ENCODE measurements at places on chromosomes 11 and 22. TPM values are rescaled to one million over a fixed set of nuclear protein-coding genes. Genes with fewer than 3 reads are reported as not detected.
A peak's percentile ranks its signal among the peaks of the same experiment; 100 is the strongest.

DNA sequence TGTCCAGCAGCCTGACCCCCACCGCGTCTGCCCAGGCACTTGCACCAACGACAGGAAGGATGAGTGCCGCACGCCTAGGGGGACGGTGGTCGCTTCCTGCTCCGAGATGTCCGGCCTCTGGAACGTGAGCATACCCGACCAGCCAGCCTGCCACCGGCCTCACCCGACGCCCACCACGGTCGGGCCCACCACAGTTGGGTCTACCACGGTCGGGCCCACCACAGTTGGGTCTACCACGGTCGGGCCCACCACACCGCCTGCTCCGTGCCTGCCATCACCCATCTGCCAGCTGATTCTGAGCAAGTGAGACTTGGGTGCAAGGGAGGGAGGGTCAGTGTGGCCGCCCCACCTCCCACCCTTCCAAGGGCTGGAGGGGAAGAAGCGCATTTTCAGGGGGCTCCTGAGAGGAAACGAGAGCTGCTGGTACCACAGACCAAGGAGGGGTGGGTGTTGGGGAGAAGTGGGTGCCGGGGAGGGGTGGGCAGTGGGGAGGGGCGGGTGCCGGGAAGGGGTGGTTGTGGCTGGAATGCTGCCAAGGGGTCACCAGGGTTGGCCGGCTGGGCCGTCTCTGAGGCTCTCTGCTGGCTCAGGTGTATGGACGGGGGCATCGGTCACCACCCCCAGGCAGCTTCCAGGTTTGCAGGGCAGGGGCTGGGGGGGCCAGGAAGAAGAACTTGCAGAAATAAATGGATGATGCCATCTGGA lies 27.7 kb upstream of the MUC5B start:
- DNase-seq = no peak

DNA sequence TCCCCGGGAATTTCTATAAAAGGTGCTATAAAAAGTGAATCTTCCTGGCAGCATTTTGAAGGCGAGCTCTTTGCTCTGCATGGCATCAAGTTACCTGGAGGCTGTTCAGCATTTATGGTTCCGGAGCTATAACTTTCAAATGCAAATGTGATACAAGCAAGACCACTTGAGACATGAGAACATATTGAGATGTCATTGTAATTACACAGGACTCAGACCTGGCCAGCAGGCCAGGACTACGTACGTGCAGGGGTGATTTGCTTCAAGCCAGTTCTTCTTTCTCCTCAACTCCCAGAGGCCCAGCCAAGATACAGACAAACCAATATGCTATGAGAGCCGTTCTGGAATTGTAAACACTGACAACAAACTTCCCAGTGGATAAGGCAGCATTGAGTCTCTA lies 227.4 kb upstream of the FAT3 start:
- no peak for DNase-seq

DNA sequence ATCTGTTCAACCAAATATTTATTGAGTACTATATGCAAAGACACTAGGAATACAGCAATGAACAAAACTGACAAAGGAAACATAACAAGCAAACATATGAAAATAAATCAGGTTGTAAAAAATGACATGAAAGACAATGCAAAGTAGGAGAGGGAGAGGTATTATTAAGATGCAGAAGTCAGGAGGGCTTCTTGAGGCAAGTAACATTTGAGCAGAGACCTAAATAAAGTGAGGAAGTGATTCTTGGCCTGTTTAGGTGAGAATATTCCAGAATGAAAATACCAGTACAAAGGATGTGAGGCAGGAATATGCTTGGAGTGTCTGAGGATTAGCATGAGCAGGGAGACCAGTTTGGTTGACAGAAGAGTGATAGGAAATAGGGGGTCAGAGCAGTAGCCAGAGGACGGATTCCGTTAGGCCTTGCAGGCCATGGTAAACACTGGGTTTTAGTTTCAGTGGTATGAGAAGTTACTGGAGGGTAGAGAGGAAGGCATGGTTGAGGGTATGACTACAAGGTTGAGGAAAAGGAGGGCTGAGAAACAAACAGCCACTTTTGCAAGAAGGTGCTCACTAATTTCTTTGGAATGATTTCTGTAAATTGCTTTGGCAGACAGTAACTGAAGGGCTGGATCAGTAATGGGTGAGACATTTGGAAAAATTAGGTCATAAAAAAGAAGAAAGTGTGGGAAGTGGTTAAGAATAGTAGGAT lies 191.9 kb downstream of the SWAP70 start:
- no peak for DNase-seq

DNA sequence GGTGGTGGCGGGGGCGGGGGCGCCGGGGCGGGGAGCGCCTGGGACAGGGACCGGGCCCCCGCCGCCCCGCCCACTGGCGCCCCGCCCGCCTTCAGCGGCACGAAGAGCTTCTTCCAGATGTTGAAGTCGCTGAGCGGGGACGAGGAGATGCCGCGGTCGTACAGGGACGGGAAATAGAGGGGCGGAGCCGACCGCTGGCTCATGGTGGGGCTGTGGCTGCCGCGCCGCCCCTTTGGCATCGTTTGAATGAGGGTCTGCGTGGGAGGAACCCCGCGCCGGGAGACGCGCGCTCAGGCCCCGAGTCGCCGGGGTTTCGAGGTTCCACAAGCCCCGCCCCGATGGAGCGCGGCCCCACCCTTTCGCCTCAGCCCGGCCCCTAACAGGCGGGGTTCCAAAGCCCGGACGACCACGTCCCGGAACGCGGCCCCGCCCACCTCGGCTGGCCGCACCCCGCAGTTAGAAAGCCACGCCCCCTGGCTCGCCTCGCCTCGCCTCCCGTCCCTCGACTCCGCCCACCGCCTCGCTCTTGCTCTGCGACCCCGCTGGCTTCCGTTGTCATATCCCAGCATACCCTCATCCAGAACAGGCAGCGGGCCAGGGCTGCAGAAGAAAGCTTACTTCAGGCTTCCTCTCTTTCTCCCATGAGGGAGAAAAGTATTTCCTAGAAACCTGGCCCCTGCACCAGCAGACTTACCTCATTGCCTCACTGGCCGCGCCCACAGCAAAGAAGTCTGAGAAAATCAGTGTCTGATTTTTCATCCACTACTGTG lies at the start of gene C11orf91:
C11orf91 (minus strand) TSS at position 325 of the 770 bp plus-strand sequence; CDS start at position 239, 86 bp downstream.
- DNase-seq = peak; percentile 93

- no peak for DNase-seq
Measured at GRCh38 chr22:23282089-23282501, 101.8 kb downstream of the BCR start.

- no peak for DNase-seq
Measured at GRCh38 chr22:23218053-23218866, 38.0 kb downstream of the BCR start.

DNA sequence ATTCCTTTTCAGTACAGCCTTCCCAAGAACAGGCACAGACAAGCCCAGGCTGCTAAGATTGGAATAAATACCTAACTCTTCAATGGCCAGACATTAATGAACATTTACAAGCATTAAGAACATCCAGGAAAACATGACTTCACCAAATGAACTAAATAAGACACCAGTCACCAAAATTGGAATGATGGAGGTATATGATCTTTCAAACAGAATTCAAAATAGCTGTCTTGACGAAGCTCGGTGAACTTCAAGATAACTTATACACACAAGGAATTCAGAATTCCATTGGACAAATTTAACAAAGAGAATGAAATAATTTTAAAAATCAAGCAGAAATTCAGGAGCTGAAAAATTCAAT lies 16.4 kb upstream of the DDX10 start:
- DNase-seq = no peak

- DNase-seq = no peak
Measured at GRCh38 chr11:113569391-113569790, 94.2 kb upstream of the DRD2 start.

GRCh38 chr22:22552630-22553029 lies 6.4 kb downstream of the PRAME start:
- no peak for DNase-seq

GRCh38 chr22:27952779-27953178 lies 33.7 kb upstream of the PITPNB start:
- no peak for DNase-seq

GRCh38 chr11:61567286-61568061 lies 13.4 kb downstream of the SYT7 start:
- no peak for DNase-seq

DNA sequence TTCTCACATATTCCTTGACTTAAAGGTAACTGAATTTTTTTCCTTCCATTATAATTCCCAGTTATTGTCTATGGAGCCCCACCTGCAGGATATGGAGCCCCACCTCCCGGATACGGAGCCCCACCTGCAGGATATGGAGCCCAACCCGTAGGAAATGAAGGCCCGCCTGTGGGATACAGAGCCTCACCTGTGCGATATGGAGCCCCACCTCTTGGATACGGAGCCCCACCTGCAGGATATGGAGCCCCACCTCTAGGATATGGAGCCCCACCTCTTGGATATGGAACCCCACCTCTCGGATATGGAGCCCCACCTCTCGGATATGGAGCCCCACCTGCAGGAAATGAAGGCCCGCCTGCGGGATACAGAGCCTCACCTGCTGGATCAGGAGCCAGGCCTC lies 28.1 kb downstream of the WBP2NL start:
- no peak for DNase-seq

GRCh38 chr11:61691380-61692156 lies 11.4 kb downstream of the DAGLA start:
- DNase-seq = no peak

DNA sequence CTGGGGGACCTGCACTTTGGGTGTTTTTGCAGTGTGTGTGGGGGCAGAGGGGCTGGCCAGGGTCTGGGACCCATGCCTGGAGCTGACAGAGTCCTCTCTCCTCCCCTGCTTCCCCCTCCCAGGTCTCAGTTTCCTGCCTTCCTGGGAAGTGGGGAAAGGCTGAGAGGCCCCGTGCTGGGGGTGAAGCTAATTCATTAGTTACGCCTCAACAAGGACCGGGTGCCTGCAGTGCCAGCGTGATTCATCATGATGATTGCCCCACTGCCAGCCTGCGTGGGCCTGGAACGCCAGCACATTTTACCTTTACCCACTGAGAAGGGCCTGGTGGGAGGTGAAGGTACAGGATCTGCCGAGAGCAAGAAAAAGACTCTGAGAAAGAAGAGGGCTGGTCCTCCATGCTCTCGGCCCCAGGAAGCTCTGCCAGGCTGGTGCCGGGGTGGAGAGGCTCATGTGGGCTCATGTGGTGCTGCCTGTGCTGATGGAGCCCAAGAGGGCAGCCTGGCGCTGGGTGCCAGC lies 2.9 kb upstream of the LRRC10B start:
- no peak for DNase-seq

GRCh38 chr11:126695293-126695692 lies 305.3 kb downstream of the KIRREL3 start:
- no peak for DNase-seq

DNA sequence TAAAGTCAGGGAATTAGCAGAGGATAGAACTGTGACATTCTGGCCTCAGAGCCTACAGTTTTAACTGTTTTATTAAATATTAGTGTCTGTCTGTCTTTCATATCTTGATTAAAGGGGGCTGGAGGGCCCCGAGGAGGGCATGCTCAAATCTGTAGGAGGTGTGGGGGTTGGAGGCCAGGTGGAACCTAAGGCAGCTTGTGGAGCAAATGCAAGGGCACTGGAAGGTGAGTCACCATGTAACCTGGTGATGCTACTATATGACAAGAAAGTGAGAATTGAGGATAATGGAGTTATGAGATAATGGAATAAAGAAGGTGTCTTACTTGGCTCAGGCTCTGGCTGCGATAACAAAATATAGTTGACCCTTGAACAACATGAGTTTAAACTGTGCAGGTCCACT lies 27.3 kb upstream of the TMEM86A start:
- DNase-seq = no peak

DNA sequence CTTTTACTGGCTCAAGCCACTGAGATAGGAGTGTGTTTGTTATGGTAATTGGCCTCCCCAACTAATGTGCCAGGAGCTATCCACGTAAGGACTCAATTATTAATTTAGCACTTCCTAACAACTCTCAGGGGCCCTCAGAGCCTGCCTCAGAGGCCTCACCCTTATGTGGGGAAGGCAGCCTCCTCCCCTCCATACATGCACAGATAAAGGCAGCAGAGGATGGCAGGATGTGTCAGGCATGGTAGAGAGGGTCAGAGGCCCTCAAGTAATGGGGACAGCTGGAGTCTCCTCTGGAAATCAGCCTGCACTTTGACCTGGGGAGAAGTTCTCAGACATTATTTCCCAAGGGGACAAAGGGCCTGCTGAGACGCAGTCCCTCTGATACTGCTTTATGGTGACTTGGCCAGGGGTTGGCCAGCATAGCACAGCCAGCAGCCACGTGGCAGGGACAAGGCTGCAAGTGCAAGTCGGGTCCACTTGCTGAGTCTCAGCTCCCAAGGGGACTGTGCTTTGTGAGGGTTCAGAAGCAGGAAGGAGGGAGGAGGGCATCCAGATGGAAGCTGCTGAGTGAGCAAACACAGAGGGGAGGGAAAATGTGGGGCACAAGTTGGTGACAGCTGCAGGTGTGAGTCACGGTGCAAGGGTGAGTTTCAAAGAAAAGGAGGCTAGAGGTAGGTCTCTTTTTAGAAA lies 17.0 kb downstream of the MOGAT2 start:
- no peak for DNase-seq

- DNase-seq = no peak
Measured at GRCh38 chr22:46843821-46844255, 81.4 kb downstream of the TBC1D22A start.

GRCh38 chr11:79159657-79160450 lies 281.0 kb downstream of the TENM4 start:
- DNase-seq = no peak

GRCh38 chr11:14458377-14458776 lies 41.2 kb downstream of the COPB1 start:
- DNase-seq = no peak

DNA sequence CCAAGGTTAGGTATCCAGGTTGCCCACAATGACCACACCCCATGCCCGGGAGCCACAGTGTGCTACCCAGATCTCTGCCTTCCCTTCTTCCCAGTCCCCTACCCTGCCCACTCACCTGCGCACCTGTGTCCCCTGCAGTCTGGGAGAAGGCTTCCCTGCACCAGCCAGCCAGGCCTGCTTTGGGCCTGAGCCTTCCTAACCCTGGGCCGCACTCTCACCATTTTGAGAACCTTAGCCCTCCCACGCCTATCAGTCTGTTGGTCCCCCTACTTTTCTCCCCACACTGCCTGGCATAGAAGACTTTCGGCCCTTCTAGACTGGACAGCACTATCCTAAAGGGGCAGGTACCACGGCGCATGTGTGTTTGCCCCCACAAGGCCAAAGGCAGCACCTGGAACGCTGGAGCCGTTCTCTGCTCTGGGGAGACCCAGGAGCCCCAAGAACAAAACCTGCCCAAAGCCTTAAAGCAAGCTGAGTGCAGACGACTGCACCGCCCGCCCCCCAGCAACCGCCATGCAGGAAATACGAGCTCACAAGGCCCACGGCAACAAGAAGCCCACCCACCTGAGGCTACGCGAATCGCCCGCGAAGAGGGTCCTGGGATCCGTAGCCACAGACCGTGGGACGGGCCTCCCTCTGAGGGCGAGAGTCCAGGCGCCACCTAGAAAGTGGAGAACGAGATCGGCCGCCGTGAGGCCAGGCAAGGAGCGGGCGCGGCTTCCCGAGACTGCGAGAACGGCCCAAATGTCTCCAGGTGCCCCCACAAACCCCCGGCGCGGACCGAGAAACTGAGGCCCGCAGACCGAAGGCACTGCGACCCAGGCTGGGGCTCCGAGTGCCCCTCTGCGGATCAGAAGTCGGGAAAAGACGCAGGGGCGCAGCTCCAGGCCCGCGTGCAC lies 546 bp downstream of the GNB1L start:
- no peak for DNase-seq

SLC6A5 gene
- not detected for total RNA-seq

VPREB1 gene
- total RNA-seq = not detected

ARHGAP8 gene
- total RNA-seq = 2.4 TPM

TRIOBP gene
- total RNA-seq = 64.2 TPM

FGF19 gene
- total RNA-seq = not detected

MUC5B gene
- not detected for total RNA-seq

MRGPRX4 gene
- total RNA-seq = not detected

NXPE4 gene
- total RNA-seq = not detected

SNX32 gene
- total RNA-seq = 0.85 TPM

SAA4 gene
- total RNA-seq = not detected

Measured in urinary bladder (tissue), 4 donors.